ENCODE measurements at places on chromosomes 1 and 21. TPM values are rescaled to one million over a fixed set of nuclear protein-coding genes. Genes with fewer than 3 reads are reported as not detected.
A peak's percentile ranks its signal among the peaks of the same experiment; 100 is the strongest.

DNA sequence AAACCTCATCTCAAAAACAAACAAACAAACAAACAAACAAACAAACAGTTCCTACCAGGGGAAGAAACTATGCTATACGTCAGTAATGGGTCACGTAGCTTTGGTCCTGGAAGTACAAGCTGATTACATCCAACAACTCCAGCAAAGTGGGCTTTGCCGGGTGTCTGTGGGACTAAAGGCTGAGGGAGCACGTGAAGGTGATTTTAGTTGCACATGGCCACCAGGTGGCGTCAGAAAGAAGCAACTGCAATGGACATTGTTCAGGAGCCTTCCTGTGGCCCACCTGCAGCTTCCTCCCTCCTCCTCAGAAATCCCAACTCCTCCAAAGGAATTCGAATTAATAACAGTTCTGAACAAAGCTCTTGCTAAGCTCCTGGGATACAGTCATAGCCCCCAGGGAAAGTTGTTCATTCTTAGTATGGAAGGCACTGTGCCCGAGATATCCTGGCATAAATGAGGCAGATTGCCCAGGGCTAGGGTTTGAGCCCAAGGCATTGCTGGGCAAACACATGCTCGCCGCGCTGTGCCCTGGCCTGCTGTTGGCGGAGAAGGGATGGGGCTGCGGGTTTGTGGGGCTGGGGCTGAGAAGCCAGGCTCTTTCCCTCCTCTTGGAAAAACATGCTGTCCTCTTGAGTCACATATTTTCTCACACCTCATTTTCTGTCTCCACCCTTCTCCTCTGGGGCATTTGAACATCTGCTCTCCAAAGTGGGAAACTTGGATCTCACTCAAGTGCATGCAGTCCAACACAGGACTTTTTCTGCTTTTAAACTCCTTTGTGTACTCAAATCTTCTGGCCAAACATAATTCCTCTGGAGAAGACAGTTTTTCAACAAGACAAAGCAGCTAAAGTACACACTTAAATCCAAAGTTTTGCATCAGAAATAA, 28.6 kb downstream of the AKNAD1 start:
- DNase-seq = peak; percentile 81

GRCh38 chr1:234149217-234149616, 224.0 kb upstream of the COA6 start:
- no peak for DNase-seq

DNA sequence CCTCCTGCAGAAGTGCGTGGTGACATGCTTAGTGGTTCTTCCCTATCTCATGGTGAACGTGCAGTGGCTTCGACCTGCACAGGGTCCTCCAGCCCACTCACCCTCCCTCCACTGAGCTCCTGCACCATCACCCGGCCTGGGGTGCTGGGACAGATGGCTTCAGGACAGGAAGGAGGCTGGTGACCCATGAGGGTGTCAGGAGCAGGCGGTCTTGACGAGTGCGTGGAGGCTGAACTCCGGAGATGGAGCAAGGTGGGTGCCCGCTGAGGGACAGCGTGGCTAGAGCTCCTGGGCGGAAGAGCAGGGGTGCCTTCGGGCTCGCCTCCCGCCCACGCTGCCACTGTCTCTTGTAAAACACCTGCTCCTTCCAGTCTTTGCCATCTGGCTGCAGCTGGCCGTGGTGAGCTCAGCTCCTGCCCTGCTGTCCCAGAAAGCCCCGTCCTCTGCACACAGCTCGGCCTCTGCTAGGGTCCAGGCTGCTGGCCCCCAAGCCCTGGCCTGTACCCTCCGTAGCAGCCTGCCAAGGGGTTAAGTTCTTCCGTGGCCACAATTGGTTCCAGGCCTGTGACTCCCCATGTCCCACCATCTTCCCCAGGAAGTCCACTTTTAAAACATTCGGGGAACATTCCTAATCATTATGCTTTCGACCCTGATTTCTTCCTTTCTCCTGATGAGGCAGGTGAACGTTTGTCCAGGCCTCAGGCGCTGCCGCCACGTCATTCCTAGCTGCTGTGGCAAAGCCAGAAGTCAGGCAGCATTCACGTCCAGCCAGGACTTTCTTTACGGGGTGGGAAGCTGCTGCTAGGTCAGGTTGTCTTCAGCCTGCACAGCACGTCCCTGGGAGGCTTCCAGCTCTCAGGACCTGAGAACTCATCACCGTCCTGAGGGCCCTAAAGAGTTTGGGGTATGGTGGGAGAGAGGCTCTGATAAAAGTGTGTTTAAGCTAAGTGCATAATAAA, 8.1 kb downstream of the KRTAP10-1 start:
- no peak for DNase-seq

DNA sequence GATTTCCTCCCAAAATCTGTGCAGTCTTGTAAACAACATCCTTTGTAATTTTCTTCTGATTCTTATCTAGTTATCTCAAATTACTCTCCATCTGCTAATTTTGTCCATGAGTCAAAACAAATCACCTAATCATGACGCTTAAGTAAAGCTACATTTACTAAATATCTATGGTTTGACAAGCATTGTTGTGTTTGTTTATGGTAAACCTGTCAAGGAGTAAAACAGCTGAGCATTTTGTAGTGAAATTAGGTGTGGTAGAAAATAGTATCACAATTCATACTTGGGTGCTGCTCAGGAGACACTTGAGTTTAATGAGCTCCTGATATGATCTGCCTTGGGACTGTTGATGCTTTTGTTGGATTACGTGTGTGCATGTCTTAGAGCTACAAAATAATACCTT, 11.6 kb downstream of the TIPRL start:
- DNase-seq = no peak

DNA sequence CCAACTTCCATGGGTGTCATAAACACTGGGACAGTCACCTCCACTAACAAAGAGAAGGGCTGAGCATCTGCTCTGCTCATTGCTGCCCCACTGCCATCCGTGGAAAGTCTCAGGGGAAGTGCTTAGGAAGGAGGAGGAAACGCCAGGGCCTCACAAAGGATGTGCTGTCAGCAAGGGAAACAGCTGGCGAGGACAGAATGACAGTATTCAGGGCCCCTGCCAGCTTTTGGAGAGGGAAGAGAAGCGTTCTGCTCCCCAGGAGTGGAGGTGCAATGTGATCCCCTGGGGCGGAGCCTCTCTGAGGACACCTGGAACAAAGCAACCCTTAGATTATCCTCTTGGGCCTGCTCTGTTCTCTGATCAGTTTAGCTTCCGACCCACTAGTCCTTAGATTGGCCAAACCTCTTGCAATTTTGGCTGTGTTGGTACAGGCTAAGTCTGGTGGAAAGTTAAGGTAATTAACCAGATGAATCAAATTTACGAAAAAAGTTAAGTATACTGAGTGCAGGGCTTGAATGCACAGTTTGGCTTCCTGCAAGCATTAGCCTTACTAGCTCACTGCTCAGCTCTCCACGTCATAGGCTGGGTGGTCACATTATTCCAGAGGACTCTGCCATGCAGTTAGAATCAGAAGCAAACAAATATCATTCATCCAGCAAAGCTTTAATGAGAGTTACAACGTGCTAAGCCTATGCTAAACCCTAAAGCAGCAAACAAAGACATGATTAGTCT, 170.2 kb upstream of the NFIA start:
- peak; percentile 31 for DNase-seq

DNA sequence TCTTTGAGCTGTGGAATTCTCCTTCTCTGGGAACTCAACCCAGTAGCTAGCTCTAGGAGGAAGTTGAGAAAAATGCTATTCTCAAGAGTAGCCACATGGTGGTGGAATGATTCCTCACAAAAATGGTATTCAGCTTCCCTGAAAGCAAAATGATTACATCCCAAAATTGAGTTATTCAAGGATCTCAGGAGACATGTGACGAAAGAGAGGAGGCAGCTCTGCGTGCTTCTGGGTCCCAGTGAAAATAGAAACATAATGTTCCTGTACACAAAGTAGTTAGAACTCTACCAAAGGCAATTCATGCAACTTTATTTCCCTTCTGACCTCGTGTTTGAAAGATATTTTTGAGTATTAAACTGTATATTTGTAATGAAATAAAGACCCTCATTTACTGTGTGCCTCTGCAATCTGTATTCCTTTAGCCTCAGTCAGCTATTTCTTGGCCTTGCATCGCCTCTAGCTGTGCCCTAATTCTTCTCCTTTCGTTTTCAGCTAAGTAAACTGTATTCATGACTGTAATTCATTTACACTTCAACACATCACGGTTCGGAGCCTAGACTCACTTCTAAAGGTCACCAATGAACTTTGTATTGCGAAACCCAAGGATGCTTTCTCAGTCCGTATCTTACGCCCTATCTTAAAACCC, 167.3 kb downstream of the FASLG start:
- DNase-seq = peak; percentile 89

- no peak for DNase-seq
Observed at GRCh38 chr1:84116558-84116957, 27.5 kb upstream of the PRKACB start.

DNA sequence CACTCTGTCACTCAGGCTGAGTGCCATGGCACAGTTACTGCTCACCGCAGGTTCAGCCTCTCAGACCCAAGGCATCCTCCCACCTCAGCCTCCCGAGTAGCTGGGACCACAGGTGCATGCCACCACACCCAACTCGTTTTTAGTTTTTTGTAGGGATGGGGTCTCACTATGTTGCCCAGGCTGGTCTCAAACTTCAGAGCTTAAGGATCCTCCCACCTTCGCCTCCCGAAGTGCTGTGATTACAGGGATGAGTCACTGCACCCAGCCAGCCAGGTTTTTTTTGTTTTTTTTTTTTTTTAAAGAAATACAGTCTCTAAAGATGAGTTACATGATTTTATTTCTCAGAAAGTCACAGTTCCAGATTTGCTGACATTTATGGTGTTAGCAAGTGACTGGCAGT, 29.0 kb downstream of the BACE2 start:
- no peak for DNase-seq

The NFYC gene
- 24.0 TPM for total RNA-seq

The LRRN2 gene
- total RNA-seq = not detected

The OR6K6 gene
- total RNA-seq = not detected
